ENCODE measurements at places on chromosomes 3 and 15.

GRCh38 chr3:157405457-157405856, 31.2 kb upstream of the PTX3 start:
- DNase-seq, result no peak

DNA sequence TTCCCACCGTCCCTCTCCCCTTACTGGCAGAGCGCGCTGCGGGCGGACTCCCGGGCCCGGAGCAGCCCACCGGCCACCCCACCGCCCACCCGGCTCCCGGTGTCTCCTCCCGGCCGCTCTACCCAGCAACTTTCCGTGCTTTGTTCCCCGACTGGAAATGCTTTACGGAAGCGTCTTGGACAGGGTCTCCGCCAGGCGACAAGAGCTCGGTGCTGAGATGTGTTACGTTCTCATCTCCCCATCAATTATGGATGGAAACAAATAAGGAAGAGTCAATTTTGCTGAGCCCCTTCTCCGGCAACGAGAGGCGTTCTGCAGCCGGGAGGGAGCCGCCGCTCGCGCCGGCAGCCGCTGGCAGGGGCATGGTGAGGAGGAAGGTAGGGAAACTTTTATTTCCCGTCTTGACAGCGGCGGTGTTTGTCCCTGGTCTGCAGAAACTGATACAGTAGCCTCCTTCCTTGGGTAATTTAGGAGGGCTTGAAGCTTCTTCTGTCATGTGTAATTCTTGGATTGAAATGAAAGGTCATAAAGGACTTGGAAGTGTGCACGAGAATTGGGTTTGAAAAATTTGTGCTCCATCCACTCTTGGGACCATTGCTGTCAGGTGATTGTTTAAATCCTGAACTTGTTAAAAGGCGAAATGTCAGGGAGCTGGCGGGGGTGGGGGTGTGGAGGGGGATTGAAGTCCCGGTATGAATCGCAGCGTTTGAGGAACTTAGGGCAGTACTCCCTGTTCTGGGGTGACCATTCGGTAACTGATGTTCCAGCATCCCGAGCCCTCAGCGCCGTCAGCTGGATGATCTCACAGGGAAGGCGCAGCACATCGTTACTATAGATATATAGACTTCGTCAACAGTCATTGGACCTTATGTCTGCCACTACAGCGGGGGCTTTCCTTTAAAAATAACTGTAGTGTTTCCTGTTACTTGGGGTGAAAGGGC, 1.5 kb downstream of the SEMA6D start:
- no peak for DNase-seq

GRCh38 chr3:53257465-53257864, 1.6 kb upstream of the TKT start:
- DNase-seq, result no peak

GRCh38 chr15:74716651-74717050, 8.7 kb downstream of the CYP1A1 start:
- no peak for DNase-seq

GRCh38 chr3:61381745-61382392, 130.6 kb upstream of the FHIT start:
- DNase-seq, result no peak

- DNase-seq, result no peak
These were observed 66.1 kb upstream of the SPRED1 start for GRCh38 chr15:38186507-38186906.

DNA sequence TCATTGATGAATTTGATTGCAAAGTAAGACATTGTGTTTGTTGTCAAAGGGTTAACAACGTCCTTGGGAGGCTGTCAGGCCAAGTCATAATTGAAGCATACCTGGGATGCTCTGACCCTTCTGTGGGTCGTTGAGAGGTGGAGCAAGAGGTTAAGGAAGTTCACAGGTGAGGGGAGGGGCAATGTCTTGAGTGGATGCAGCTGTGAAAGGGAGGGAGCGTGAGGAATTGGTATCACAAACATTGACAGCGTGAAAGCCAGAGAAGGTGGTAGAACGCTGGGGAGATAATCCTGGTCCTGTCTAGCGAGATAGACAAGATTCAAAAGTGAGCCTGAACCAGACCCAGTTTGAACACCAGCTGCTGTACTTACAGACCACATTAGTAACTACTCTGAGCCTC, 79.4 kb downstream of the HES1 start:
- DNase-seq, result no peak

DNA sequence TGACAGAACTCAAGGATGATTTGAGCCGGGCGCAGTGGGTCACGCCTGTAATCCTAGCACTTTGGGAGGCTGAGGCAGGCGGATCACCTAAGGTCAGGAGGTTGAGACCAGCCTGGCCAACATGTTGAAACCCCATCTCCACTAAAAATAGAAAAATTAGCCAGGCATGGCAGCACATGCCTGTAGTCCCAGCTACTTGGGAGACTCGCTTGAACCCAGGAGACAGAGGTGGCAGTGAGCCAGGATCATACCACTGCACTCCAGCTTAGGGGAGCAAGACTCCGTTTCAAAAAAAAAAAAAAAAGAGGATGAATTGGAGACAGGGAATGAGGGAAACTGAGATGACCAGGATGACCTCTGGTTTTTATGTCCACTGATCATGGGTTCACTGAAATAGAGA, 60.4 kb upstream of the CDIN1 start:
- DNase-seq, result no peak

GRCh38 chr3:95302044-95302443, 1239.2 kb downstream of the NSUN3 start:
- no peak for DNase-seq

Data from H1 (cell line).